ENCODE measurements at places on chromosomes 3 and 15.
A peak's percentile ranks its signal among the peaks of the same experiment; 100 is the strongest.

DNA sequence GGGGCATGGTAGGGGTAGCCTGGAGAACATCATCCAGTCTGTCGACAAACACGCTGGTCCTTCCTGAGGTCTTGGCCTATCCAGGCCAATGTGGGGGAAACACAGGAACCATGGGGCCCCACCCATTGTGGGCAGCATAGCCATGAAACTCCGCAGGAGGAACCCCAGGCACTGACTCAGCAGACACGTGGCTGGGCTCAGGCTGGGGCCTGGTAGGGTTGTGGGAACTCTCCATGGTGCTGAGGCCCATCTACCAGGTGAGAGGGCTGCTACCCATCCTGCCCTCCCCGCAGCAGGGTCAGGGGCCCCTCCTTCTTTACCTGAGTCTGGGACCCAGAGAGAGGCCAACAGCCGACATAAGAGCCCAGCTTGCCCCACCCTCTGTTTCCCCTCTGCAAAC lies 22.6 kb upstream of the CACNA2D2 start:
- no peak for DNase-seq

DNA sequence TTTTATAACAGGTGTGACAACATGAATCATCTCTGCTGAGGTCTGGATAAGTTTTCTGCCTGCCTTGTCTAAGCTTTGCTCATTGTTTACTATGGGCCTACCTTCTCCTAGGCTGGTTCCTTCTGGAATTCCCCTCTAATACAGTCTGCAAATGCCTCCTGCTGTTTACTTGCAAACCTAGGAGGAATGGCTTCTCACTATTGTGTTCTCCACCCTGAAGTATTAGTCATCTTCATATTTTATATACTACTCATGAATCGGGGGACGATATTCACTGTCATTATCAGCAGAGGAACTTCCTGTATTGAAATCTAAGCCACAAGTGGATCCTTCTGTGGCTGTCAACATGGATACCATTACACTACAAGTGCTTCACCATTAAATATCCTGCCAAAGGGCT lies 154.8 kb downstream of the PLCL2 start:
- no peak for DNase-seq

DNA sequence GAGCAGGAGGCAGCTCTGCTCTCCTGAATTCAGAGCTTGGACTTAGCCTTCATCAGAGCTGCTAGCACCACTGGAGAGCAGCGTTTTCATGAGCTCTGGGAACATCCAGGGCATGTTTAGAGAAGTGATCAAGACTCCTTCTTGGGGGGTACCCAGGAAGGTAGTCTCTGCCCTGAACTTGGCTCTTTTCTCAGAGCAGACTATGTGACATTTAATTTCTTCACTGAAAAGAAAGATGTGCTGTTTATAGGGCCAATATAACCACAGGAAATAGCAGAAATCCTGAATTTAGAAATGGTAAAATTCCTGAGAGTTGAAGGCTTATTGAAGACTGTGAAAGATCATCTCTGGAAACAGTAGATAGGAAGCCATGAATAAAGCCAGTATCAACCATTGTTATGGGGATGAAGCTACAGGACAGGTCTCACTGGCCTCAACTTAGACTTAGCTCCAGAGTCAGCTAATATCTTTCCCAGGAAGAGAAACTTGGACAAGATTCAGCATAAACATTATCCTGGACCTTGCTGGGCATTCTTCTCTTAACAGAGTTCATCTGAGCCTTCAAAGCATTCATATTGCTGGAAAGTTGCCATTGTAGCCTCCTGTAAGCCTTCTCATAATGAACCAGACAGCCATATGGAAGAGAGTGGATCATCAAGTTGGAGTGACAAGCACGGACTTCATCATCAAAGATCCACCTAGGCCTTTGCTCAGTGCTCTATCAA lies 386.6 kb upstream of the THBS1 start:
- no peak for DNase-seq

DNA sequence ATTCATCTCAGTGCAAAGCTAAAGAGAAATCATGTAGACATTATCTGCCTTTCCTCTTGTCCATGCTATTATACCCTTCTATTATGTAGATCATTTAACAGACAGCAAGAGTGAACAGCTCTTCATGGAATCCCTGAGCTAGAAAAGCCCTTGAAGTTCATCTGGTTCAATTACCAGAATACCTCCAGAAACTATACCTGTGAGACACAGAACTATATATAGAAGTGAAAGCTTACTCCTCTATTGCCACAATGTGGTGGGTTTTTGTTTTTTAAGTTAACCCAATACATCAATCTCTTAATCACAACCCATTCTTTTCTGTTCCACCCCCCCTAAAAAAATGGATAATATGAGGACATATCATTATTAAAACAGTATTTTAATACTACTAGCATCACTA lies 347.7 kb downstream of the PLCL2 start:
- no peak for DNase-seq

- DNase-seq, result no peak
Observed at GRCh38 chr15:55253580-55253979, 36.0 kb downstream of the RAB27A start.

- peak; percentile 49 for DNase-seq
Observed at GRCh38 chr3:117550766-117551165, 841.2 kb downstream of the TUSC7 start.

- no peak for DNase-seq
Observed at GRCh38 chr3:182568261-182568660, 225.0 kb upstream of the ATP11B start.

DNA sequence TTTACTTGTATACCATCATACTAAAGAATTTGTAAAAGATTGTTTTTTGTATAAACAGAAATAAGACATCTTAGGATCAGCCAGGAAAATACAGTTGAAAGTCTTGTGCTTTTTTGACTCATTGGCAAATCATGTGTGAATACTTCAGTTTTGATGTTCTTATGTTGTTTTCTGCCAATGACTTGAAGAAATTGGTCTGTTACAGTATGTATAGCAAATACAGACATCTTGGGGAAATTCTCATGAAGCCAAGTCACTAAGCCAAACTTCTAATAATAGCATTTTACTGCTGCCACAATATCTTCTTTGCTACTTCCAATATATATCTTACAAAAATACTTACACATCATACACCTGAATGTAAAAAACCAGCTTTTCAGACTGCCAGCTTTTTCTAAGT lies 83.2 kb downstream of the DZIP3 start:
- DNase-seq, result no peak

DNA sequence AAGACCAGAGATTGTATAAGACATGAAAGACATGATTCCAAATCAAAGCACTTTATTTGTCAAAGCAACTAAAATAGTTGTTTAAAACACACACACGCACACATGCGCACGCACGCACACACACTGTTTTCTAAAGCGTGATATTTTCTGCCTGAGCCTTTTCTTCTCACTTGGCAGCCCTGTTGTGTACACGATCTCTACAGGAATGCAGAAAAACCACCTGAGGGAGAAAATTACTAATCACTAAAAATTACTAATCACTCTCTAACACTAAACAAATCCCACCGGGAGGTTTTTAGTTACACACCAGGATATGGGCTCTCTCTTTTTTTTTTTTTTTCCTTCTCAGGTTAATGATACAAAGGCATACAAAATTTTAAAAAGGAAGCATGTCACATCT lies 160.1 kb upstream of the ATP11B start:
- no peak for DNase-seq

- no peak for DNase-seq
Observed at GRCh38 chr3:3023111-3023745, 86.9 kb downstream of the IL5RA start.

- no peak for DNase-seq
Observed at GRCh38 chr3:52896151-52896550, 1.2 kb downstream of the STIMATE start.

DNA sequence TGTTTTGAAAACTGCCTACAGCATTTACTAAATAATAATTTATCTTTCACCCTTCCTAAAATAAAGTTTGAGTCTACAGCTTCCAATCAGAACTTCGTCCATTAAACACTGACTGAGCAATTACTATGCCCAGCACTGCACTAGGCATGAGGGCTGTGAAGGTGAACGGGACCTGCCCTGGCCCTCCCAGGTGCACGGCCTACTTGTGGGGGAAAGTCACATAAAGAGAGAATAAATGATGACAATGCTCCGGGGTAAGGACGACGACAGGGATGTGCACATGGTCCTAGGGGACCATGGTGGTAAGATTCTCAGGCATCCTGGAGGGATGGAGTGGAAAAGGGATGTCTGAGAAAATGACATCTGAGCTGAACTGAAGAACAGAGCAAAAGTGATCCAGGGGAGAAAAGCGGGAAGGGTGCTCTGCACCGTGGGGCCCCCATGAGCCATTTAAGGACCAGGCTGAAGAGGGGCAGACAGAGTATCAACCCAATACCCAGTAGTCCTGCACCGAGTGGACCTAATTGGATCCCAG lies 11.5 kb downstream of the PLA2G4F start:
- no peak for DNase-seq

GRCh38 chr3:30894521-30895251 lies at the start of gene GADL1:
GADL1 (minus strand) TSS chr3:30894661; CDS start chr3:30894614, 47 bp downstream.
- no peak for DNase-seq

GRCh38 chr3:188701485-188701969 lies 470.2 kb upstream of the TPRG1 start:
- DNase-seq, result peak; percentile 62

- no peak for DNase-seq
Observed at GRCh38 chr15:25832158-25832557, 31.0 kb downstream of the ATP10A start.

DNA sequence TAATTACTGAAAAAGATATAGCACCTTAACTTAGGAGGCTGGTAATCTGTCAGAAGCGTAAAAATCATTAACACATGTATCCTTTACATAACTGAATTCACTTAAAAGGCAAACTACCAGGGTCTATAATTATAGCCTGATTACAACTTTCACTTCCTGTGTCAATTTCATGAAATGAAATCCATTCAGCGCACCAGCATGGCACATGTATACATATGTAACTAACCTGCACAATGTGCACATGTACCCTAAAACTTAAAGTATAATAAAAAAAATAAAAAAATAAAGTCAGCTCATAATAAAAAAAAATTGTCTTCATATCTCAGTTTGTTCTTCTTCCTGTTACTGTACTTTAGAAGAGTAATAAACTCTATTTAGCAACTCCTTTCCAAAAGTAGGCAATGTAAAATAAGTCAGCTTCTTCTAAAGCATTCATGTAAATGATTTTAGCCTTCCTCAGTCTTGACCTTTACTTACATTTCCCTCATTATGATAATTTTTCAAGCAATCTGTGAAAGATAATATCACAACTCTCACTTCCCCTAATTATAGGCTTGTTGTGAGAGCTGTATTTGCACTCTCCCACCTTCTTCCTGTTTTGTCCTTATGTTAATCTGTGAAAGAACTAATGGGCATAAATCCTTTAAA lies 50.1 kb downstream of the KBTBD8 start:
- no peak for DNase-seq

GRCh38 chr15:100338247-100338646 lies 3.5 kb downstream of the ADAMTS17 start:
- DNase-seq, result no peak

- peak; percentile 78 for DNase-seq
Observed at GRCh38 chr3:114451051-114451451, 157.2 kb downstream of the TIGIT start.

- DNase-seq, result no peak
Observed at GRCh38 chr3:102125994-102126368, 276.7 kb downstream of the NFKBIZ start.

DNA sequence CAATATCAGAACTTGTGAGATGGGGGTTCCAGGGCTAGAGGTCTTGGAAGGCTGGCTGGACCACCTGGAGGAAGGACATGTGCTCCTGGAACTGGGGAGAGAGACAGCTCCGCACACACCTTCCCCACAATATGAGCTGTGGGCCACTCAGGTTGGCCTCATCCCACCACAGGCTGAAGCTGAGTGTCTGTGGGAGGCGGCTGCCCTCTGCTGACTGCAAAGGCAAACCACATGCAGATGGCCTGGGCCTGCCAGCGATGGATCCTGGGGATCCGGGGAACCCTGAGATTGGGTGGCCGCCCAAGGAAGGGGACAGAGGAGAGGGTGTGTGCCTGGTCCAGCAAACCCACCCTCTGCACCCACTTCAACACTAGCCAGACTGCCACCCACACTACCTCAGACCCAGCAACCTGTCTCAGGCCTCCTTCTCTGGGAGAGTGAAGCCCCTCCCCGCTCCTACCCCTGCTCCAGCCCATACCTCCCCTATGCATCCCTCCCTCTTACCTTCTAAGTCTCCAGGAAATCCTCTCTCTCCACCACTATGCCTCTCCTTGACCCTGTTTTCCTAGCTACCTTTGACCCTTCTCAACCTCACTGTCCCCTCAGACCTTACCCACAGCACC lies 44.8 kb downstream of the CYP11A1 start:
- DNase-seq, result peak; percentile 24

DNA sequence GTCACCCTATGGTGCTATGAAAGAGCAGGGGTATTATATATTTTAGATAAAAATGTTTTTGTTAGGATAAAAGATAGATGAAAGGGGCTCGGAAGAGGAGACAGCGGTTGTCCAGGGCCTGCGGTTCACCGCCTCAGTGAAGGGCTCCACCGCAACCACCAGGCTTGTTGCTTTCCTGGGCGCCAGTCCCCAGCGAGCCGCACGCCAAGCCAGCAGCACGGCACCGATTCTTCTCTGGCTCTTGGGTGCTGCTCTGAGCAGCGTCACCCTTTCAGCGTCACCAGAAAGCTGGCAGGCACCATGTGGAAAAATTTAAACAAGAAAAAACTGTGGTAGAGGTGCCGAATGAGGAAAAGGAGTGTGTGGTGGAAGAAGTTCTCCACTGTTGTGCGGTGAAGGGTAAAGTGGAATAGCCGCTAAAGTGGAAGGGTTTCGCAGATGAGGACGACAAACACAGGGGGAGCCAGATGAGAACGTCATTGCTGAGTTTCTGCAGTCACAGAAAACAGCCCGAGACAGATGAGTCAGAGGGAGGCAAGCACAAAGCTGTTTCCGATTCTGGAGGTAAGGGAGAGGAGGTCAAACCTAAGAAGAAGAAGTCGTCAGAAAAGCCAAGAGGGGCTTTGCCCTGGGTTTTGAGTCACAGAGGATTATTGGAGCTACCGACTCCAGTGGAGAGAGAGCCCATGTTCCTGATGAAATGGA lies 569.2 kb downstream of the ZBBX start:
- no peak for DNase-seq

- no peak for DNase-seq
Observed at GRCh38 chr3:175495331-175495730, 636.2 kb downstream of the NAALADL2 start.

GRCh38 chr15:57495554-57496165 lies 96.0 kb upstream of the MYZAP start:
- no peak for DNase-seq

DNA sequence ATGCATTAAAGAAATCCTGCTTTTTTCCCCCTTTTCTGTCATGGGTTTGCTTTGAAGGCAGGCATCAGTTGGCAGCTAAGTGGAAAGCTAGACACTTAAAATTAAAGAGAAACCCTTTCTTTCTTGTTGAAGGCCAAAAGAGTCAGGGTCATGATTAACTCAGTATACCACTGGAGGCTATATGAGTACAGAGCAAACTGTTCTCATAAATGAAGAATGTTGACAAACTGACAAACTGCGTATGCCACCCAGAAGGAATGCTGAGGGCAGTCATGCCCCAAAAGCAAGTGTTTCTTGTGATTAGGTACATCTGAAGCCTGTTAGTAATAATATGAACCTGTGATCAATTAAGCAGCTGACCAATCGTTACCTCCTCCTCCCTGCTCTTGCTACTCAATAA lies 43.6 kb upstream of the COL6A6 start:
- no peak for DNase-seq

GRCh38 chr15:82894971-82895520 lies 57.5 kb downstream of the HOMER2 start:
- peak; percentile 66 for DNase-seq
